ENCODE measurements at places on chromosomes 5 and 9.

DNA sequence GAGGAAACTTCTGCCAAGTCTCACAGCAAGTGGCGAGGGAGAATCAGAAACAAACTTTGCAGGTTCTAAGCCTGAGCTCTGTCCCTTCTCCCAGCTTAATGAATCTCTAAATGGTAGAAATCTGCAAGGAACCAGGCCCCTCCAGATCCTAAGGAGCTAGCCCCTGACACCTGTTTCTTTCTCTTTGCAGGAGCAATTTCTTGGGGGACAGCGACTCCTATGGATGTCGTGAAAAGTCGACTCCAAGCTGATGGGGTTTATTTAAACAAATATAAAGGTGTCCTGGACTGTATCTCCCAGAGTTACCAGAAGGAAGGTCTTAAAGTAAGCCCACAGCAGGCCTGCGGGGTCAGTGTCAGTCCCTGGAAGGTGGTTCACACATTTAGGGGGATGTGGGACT is 21.8 kb downstream of the IL9 start:
- DNase-seq: no peak

DNA sequence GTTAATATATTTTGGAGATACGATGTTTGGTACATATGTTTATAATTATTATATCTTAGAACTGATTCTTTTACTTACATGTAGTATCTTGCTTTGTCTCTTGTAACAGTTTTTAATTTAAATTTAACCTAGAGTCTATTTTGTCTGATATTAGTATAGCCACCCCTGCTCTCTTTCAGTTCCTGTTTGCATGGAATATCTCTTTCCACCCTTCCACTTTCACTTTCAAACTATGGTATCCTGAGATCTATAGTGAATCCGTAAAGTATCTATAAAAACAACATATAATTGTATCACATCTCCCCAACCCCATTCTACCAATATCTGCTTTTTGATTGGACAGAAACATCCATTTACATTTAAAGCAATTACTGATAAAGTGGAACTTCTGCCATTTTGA is 7.2 kb downstream of the IRGM start:
- no peak for DNase-seq

GRCh38 chr9:130327070-130327780 is 61.7 kb downstream of the HMCN2 start:
- DNase-seq: no peak

GRCh38 chr9:104758974-104759373 is 5.0 kb upstream of the NIPSNAP3B start:
- no peak for DNase-seq

DNA sequence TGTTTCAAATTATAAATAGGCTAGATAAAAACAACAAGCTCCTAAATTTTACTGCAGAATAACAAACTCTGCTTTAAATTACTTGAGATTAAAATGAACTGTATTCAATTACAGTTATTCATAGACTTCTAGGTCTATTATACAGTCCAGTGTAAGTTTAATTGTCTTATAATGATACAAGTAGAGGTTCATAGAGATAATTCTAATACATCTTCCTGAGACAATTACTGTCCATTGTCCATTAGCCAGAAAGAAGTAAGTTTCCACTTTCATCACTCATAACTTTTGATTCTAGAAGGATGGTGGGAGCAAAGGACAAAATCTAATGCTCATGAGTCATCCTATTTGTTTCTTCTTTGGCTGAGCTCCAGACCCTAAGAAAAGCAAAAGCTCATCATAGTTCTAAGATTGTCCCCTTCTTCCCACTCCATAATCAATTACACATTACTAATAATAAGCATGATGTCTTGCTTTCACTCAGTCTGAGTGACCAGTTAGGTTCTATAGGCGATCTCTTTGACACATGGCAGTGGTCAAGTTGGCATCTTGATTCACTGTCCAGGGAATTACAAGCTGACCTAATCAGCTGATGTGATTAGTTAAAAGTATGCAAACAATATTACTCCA is 502.5 kb upstream of the IZUMO3 start:
- DNase-seq: no peak

DNA sequence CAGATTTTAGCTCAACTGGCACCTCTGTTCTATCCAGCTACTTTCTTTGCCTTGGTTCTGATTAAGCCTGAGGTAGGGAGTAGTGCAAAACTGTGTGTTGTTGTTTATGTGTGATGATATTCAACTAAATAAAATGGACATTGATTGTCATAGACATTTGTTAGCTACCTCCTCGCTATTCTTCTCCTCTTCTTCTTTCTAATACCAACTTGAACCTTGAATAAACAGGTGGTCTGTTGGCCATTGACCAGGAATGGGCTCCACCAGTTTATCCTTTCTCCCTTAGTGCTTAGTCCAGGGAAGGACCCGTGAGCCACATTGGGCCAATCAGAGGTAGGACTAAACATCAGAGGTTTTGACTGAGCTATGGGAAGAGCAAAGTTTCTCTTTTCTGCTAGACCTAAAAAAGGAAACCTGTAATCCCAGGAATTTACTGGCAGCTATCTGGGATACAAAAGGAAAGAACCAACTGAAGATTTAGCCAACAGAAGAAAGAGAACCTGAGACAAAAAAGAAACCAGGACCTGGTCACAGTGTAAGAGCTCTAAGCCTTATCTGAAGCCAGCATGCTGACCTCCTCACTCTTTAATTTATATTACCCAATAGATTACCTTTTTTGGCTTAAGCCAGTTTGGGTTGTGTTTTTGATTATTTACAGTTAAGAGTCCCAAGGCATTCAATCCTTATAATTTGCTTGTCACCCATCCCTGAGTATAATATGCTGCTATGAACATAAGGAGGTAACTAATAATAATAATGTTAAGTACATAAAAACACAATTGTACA is 5.3 kb upstream of the RNF145 start:
- no peak for DNase-seq

DNA sequence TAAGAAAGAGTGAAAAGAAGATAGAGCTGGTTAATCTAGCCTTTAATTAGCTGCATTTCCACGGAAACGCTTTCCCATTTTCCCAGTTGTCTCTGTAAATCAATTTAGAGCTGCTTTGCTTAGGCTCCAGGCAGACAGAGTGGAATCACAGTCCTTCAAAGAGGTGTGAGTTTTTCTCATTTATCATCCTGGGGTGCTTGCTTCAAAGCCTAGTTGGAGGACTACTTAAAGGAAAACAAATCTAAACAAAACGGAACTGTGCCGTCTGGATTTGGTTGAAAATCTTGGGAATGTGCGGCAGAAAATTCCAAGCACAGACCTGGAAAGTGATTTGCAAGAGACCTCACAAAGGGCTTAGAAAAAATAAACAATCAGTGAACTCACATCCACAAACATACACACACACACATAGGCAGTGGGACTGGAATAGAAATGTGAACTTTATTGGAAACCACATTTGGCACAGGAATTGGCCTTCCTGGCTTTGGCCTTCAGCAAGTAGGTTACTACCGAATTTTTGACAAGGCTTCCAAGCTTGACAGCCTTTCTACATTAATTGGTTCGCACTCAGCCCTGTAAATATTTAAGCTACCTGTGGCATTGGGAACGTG is 235.2 kb upstream of the SLC24A2 start:
- no peak for DNase-seq

GRCh38 chr5:83530193-83530592 is 58.6 kb downstream of the VCAN start:
- no peak for DNase-seq

DNA sequence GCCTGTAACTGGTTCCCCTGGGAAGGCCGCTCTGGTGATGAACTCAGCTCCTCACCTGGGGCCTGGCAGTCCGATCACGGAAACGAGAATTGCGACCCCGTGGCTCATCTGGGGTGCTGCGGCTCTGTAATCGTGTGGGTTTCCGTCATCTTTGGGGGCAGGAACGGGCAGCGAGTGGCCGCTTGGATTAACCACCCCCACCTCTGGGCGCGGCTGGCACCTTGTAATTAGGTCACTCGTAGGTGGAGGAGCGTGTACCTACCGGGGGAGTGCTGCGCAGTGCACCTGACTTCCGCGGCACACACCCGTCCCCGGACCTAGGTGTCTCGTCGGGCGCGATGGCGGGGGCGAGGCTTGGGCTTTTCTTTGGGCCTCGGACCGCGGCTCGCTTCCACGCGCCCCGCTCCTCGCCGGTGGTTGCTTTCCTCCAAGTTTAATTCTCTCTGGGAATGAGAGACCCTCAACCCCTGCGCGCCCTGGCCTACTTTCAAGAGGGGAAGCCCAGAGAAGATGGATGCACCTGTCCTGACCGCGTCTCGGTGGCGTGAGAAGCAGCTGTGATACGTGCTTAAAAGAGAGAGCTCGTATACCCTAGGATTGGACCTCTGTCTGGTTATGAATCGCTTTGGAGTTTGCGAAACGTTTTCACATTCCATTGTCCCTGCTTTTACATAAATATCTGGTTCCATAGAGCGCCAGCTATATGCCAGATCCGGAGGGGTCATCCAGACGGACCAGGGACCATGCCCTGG is 744 bp upstream of the PPP2CA start:
- no peak for DNase-seq

DNA sequence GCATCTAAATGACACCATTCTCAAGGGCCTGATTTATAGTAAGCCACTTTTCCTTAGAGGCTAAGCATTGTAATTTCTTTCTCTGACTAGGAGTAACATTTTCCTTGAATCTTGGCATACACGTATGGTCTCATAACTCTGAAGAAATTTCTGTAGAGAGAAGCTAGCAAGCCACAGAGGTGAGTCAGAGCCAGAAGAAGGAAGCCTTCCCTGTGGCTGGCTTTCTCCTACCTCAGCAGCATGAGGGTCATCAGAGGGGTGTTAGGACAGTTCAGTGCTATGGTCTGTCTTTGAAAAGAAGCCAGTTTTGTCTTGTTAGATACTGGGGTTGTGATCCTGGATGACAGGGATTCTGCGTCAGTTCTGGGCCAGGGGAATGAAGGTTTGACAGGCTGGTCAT is 3.2 kb downstream of the SNX30 start:
- DNase-seq: no peak

GRCh38 chr5:57407391-57407790 is 75.2 kb downstream of the ACTBL2 start:
- DNase-seq: no peak

DNA sequence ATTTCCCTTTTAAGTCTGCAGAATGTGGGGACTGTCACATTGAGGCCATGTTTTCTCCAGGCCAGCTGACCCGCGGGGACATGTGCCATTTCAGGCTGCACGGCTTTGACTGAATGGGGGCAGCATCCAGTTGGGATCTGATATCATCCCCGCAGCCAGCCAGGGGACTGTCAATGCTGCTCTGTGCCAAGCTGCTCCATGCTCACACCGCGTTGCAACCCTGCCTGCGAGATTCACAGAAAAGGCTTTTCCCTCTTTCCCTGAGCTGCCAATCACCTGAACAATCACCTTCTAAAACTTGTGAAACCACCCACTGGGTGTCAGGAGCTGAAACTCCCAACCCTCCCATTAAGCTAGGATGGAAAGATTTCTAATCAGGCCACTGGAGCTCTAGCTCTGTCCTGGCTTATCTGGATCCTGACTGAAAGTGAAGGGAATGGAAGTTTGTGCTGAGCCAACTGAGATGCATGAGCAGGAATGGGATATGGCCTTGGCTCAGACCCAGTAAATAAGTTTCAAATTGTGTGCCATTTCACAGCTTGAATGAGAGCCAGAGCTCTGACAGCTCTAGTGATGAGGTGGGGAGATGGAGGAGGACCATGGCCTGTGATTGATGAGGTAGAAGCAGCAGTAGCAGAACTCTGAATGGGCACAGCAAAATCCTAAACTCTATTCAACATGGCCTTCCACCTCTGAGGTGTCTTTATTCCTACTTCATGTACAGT is 34.5 kb upstream of the ZNF366 start:
- DNase-seq: no peak

DNA sequence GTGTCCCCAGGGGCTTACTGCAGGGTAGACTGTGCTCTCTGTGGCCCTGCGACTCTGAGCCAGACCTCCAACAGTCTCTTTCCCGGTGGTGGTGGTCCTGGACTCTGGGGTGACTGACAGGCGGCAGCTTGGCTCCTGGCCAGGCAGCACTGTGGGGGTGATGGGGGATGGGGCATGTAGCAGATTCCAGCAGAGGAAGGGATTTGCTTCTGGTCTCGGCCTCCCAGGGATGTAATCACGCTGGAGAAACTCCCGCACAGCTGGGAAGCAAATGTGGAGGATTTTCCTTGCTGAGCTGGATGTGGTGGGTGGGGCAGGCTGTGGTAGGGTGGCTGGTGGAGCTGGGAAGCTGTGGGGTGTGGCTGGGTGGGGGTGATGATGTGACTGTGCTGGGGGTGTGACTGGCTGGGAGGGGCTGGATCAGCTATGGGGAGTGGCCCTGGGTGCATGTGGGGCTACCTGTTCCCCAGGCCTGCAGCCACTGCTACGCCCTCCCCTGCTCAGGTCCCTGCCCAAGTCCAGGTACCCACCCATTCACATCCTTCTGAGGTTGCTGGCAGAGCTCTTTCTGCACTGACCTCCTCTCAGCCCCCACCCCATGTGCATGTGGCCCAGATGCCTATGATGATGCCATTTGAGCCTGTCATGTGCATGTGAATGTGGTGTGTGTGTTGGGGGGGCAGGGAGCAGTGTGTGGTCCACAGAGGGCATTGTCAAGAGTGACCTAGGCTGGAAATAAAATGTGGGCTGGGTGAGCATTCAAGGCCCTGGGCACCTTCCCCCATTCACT is 3.8 kb downstream of the NDST1 start:
- DNase-seq: no peak

- no peak for DNase-seq
These were observed 2.1 kb upstream of the WNK2 start for GRCh38 chr9:93181672-93182435.

- no peak for DNase-seq
These were observed 82.1 kb downstream of the C9orf152 start for GRCh38 chr9:110125763-110126351.

GRCh38 chr9:103545260-103545659 is 548.8 kb upstream of the SMC2 start:
- DNase-seq: no peak

DNA sequence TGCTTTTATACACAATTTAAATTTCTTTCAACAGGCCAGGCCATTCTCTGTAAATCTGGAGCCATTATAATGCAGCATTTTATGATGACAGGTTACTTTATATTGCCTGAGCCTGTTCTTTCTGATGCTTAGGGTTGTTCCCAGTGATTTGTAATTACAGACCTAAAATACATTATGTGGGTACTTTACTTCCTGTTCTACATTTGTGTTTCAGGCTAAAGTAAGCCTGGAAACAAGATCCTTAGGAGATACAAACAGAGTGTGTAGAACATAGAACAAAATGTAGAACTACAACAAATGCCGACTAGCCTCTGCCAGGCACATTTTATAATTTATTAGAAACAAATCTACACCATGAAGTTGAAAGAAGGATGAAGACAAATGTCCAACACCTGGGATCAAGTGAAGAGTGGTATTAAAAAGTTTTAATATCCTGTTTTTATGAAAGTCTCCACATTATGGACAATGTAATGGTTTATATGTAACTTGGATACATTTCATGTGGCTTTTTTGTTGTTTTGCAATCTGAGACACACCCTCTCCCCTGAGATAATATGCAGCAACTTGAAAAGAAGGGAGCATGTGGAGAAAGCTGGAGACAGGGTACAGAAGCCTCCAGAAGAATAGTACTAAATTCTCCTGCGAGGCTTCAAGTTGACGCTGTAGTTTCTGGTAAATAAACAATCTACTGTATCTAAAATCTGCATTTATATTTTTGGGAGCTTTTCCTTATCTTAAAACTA is 46.9 kb downstream of the VCAN start:
- no peak for DNase-seq
